ENCODE measurements at places on chromosomes 16 and 17.

DNA sequence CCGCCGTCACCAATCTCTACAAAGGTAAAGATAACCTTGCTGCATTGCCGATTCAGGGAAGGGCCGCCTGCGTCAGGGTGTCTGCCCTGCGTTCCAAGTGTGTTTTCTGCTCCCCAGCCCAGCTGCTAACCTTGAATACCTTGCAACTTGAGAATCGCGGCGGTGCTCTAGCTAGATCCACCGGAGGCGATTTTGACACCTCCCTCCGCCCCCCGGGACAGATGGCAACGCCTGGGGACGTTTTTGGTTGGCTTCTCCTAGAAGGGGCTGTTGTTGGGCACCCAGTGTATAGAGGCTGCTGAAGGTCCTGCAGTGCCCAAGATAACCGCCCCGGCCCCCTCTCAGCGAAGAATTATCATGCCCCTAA lies 1.5 kb downstream of the HAPSTR1 start:
- no peak for DNase-seq

- DNase-seq, result no peak
Observed at GRCh38 chr17:3918372-3919122, 2.3 kb upstream of the P2RX1 start.

GRCh38 chr17:80844418-80844990 lies 147.1 kb upstream of the CHMP6 start:
- no peak for DNase-seq

DNA sequence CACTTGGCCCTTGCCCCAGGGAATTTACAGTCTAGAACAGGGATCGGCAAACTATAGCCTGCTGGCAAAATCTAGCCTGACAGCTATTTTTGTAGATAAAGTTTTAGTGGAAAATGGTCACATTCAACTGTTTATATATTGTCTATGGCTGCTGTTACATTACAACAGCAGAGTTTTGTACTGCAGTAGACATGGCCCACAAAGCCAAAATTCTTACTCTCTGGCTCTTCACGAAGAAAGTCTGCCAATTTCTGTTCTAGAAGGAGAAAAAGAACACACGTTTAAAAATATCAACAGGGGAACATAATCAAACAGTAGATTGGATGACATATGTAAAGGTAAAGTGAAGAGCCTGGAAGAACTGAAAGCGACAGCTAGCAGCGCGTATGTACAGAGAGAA lies 33.2 kb upstream of the CCDC182 start:
- no peak for DNase-seq

DNA sequence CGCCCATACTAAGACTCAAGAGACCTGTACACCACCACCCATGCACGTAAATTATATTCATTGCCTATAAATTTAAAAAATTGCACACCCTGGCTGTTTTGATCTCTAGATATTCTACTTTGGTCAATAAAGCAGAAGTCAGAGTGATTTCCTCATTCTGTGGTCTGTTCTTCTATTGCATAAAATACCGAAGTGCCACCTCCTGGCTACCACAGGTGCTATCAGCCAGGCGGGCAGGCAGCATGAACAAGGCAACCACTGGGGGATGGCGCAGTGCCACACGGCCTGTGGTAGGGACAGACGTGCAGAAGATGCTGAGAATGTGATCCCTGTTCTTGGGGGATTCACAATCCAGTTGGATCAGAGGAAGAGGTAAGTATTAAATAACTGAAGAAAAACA lies 122.3 kb downstream of the CDK5R1 start:
- DNase-seq, result peak; percentile 31
